Fibroblast of villous mesenchyme (primary cell): ENCODE measurements at places on chromosomes 6 and 20. TPM values are rescaled to one million over a fixed set of nuclear protein-coding genes. Genes with fewer than 3 reads are reported as not detected.

The GNRH2 gene
- total RNA-seq, result under 0.01 TPM in 1 of 2 replicates, not detected in the other

The SOX18 gene
- total RNA-seq, result under 0.01 TPM in 1 of 2 replicates, not detected in the other

The SYS1 gene
- total RNA-seq, result 19.0 and 25.9 TPM in 2 replicates

The FOXS1 gene
- total RNA-seq, result 1.7 and 2.9 TPM in 2 replicates

The STMND1 gene
- total RNA-seq, result under 0.01 TPM in 1 of 2 replicates, not detected in the other

The KHDC1L gene
- total RNA-seq, result 0.43 TPM in 1 of 2 replicates, not detected in the other

The LY86 gene
- not detected in 2 replicates for total RNA-seq

The WDR46 gene
- total RNA-seq, result 99.7 and 108 TPM in 2 replicates
